Heart left ventricle (tissue), 16 donors: ENCODE measurements at places on chromosomes 5 and 9. TPM values are rescaled to one million over a fixed set of nuclear protein-coding genes. Genes with fewer than 3 reads are reported as not detected.

DNA sequence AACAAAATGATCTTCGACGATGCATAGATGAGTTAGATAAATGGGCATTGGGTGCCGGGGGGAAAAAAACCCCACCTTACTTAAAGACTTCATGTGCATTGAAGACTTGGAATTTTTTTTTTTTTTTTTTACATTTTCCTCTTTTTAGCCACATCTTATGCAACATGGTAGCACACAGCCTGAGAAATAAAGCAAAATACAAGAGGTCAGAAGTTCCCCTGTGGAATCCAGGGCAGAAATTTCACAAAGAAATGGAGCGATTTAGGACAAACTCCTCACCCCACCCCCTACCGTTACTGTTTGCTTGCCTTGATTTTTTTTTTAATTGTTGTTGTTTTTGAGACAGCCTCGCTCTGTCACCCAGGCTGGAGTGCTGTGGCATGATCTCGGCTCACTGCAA lies 153.2 kb downstream of the GOLPH3 start:
- no peak overlapping the region for H3K4me3 ChIP-seq
- no peak for DNase-seq
- H3K27me3 ChIP-seq, result no peaks in the 10 kb centered on the region

Gene CD14
- 38.9 TPM for total RNA-seq

DNA sequence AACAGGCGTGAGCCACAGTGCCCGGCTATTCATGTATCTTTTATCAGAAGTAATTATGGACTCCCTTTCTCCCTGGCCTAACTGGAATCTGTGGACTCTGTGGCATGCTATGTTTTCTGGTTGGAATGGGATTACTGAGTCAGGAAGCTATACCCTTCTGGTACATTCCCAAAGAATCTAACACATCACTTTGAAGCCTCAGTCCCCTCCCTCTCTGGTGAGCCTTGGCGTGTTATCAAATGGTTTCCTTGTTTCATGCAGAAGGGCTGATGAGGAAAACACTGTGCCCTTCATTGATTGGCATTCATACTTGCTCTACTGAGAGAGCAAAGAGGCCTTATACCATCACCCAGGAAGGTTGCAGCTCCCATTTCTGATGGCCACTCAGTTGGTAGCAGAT lies 22.9 kb downstream of the C5orf15 start:
- H3K36me3 ChIP-seq, result no peaks in the 10 kb centered on the region
- H3K27me3 ChIP-seq, result no peaks in the 10 kb centered on the region
- H3K27ac ChIP-seq, result no peak overlapping the region
- H3K4me1 ChIP-seq, result no peaks in the 10 kb centered on the region

- peaks cover 15% of the 10 kb centered on the region for H3K36me3 ChIP-seq
- H3K27ac ChIP-seq, result no peak overlapping the region
- H3K4me3 ChIP-seq, result no peak overlapping the region
- no peaks in the 10 kb centered on the region for H3K4me1 ChIP-seq
- no peaks in the 10 kb centered on the region for H3K27me3 ChIP-seq
These were observed 27.5 kb downstream of the UBQLN1 start for GRCh38 chr9:83680233-83680632.

GRCh38 chr9:73269430-73270101 lies 117.9 kb downstream of the ANXA1 start:
- H3K4me1 ChIP-seq, result no peaks in the 10 kb centered on the region
- H3K36me3 ChIP-seq, result no peaks in the 10 kb centered on the region
- no peaks in the 10 kb centered on the region for H3K27me3 ChIP-seq
- DNase-seq, result no peak

GRCh38 chr9:27634879-27635278 lies 61.6 kb upstream of the C9orf72 start:
- H3K36me3 ChIP-seq, result no peaks in the 10 kb centered on the region
- no peak overlapping the region for H3K4me3 ChIP-seq
- no peak for DNase-seq
- H3K27me3 ChIP-seq, result no peaks in the 10 kb centered on the region
